ENCODE measurements at places on chromosomes 5 and 9.
A peak's percentile ranks its signal among the peaks of the same experiment; 100 is the strongest.

- no peak for DNase-seq
These were observed 110.0 kb downstream of the ISOC1 start for GRCh38 chr5:129204525-129204924.

DNA sequence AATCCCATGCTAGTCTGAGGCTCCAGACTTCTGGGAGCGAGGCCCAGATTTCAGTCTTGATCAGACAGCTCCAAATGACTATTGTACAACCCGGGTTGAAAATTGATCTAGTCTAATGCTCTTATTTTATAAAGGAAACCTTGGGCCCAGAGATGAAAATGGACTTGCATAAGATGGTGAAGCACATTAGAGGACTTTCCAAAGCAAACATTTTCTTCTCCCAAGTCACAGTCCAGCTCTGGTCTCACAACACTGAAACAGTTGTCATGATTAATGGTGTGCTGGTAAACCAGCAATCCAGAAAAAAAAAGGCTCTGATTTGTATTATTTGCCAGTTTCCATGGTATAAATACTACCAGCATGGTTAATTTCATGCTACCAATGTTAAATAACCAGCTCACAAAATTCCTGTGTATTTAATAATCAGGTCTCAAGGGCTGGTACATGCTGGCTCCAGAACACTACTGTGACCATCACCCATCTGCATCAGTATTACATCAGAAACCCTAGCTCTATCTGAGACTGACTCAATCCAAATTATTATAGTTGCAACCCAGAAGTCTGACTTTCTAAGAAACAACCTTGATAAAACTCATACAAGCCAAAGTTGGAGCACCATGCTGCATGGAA, 32.5 kb upstream of the ABLIM3 start:
- no peak for DNase-seq

GRCh38 chr5:87539839-87540238, 127.1 kb upstream of the CCNH start:
- DNase-seq, result no peak

DNA sequence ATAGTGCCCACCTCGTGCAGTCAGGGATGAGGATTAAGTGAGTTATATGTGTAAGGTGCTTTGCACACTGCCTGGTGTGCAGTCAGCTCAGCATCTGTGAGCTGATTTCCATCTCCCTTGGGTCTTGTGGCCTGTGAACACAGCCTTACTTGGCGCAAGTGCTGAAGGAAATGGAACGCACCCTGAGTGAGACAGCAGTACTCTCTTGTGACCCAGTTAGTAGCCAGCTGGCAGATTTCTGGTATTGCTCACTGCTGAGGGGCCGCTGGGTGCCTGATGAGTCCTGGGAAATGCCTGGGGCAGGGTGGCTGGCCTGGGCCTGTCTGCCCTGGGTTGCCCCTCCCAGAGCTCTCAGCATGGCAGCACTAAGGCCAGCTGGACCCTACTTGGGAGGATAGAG, 90.9 kb upstream of the BOD1 start:
- no peak for DNase-seq

GRCh38 chr9:127059030-127059429, 63.4 kb downstream of the ANGPTL2 start:
- DNase-seq, result no peak

DNA sequence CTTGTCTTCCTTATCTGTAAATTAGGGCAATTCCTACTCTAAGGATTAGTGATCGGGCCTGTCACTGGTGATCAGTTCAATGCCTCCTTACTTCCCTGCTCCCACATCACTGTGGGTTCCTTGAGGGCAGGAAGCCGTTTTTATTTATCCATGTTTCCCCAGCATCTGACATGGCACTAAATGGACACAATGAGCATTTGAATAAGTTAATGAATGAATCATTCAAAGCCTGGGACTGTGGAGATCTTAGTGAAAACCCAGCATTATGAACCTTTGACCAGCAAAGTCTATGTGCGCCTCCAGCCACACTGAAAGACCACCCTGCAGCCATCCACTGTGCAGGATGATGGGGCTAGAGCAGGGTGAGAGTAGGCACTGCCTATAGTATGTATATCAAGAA, 11.6 kb downstream of the COL15A1 start:
- no peak for DNase-seq

GRCh38 chr5:57503433-57503832, 20.8 kb upstream of the ACTBL2 start:
- no peak for DNase-seq

DNA sequence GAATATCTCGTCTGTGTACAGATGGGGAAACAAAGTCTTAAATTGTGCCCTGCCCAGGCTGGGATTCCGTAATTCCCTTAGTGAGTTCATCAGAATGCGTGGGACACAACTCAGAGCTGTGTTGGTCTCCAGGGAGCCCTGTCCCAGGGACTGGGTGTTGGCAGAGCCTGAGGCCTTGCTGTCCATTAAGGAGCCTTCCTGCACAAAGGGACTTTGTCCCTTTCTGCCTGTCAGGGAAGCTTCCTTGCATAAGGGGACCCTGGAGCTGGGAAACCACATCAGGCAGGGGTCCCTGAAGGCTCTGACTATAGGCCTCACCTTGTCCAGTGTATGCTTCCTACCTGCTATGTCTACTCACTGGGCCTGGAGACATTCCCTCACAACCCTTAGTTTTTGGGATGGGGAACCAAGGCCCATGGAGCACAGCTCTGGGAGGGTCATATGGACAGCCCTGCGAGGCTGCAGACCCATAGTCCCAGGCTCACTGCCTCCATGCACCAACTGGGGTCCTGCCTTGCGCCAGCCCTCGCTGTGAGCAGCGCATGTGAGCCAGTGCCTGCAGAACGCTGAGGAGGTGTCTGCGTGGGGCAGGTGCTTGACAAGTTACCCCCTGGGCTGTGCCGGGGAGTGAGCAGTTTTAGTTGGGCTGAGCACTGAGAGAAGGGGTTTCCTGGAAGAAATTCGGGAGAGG, 1.6 kb downstream of the CARD19 start:
- DNase-seq, result no peak

- DNase-seq, result no peak
These were observed 151.8 kb upstream of the COL5A1 start for GRCh38 chr9:134489621-134490408.

DNA sequence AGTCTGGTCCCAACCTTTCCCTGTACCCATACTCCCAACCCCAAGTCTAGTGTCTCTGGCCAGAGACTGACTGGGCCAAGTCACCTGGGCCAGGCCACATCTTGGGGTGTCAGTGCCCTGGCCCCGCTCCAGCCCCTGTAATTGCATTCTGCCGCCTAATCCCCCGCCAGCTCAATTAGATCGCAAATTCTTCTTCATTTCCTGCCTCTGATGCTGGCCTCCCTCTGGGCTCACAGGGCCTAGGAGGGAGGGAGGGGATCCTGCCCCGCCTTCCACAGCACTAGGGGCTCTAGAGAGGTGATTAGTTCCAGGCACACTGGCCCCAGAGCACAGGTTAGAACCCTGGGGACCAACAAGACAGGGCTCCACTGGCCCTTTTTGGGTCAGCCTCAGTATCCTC, 5.5 kb downstream of the CXXC5 start:
- DNase-seq, result peak; percentile 90

DNA sequence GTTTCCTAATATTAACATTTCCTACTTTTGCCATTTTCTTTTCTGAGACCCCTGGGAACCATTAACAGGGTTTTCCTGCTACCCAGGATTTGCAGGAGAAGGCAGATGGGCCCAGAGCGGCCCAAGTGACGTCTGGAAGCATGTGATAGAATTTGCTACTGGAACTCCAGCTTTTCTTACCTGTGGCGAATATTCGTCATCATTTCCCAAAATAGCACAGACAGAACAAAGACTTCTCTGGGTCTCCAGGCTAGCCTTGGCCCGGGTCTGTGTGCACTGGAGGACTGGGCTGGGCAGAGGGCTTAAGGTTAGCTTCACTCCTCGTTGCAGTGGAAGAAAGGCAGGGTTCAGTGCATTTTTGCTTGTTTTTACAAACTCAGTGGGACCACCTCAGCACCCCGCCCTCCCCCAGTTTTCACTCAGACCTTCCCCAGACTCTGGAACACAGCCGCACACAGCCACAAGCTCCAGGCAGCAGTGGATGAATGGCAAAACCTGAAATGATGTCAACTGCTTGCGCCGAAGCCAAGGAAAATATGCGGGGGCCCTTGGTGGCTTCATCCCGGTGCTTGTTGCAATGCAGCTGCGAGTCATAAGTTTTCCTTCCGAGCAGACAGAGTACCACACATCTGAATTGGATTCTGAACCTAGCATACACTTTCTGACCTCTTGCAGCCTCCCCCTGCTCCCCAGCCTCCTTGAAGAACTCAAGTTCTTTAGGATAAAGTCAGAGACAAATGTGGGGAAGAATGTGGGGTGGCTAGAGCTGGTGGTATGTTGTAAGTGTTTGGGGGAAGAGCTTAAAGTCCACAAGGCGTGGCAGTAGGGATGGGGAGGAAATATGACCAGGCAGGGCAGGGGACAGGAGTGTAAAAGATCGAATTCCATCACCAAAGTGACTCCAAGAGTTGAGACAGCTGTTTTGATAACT, 586.0 kb downstream of the CCDC171 start:
- no peak for DNase-seq

GRCh38 chr9:108258640-108259039, 597.1 kb downstream of the ACTL7B start:
- no peak for DNase-seq

DNA sequence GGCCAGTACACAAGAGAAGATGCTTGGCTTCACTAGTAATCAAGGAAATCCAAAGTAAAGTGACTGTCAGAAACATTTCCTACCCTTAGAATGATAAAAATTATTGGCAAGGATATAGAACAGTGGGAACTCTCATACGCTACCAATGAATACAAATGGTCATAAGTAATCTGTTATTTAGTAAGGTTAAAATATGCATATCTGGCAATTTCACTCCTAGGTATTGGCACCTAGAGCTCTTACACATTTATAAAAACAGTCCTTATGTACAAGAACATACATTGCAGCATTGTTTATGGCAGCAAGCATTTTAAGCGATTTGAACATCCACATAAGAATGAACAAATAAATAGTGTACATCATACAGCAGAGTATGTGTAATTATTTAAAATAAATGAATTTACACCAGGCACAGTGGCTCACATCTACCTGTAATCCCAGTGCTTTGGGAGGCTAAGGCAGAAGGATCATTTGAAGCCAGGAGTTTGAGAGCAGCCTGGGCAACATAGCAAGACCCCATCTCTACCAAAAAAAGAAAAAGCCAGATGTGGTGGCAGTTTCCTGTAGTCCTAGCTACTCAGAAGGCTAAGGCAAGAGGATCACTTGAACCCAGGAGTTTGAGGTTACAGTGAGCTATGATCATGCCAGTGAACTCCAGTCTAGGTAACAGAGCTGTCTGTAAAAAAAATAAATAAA, 93.3 kb downstream of the NIPBL start:
- no peak for DNase-seq

GRCh38 chr5:148542812-148543211, 111.5 kb downstream of the HTR4 start:
- DNase-seq, result no peak

DNA sequence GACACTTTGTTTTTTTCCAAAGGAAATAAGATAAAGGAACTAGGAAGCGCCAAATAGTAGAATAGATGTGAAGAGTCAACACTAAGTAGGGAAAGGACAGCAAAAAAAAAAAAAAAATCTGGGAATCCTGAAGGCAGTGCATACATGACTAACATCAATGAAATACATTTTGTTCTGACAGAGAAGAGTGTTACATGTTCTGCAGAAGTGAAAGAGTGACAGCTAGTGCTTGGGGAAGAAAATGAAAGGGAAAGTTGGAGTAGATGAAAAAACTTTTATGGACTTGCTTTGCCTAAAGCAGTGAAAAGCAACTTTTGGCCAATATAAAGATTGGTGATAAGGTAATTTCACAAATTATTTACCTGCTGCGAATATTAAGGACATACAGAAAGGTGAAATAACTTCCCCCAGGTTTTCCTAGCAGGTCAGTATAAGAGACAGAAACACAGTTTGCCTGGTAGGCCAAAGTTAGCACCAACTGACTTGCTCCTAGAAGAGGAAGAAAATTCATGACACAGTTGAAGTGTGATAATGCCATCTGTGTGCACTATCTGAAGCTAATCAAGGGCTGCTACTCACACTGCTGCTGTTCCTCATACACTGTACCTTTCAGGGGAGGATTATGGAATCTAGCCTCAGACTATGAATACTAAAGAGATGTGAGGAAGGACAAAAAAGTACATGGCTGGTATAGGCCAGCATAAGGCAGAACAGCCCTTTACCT, 38.6 kb downstream of the RANBP6 start:
- DNase-seq, result no peak

DNA sequence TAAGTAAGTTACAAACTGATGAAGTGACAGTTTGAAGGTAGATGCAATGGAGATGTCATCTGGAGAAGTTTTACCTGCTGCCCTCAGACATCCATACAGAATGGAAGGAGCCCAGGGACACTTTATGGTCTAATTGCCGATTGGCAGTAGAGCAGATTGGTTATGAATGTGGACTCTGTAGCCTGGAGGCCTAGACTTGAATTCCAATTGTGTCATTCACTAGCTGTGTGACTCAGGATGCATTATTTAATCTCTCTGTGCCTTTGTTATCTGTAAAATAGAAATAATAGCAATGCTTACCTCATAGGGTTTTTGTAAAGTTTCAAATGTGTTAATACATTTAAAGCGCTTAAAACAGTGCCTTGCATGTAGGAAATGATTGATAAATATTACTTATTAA, 5.2 kb upstream of the TCERG1 start:
- no peak for DNase-seq

- no peak for DNase-seq
These were observed 421.6 kb downstream of the IRX1 start for GRCh38 chr5:4017076-4017803.

DNA sequence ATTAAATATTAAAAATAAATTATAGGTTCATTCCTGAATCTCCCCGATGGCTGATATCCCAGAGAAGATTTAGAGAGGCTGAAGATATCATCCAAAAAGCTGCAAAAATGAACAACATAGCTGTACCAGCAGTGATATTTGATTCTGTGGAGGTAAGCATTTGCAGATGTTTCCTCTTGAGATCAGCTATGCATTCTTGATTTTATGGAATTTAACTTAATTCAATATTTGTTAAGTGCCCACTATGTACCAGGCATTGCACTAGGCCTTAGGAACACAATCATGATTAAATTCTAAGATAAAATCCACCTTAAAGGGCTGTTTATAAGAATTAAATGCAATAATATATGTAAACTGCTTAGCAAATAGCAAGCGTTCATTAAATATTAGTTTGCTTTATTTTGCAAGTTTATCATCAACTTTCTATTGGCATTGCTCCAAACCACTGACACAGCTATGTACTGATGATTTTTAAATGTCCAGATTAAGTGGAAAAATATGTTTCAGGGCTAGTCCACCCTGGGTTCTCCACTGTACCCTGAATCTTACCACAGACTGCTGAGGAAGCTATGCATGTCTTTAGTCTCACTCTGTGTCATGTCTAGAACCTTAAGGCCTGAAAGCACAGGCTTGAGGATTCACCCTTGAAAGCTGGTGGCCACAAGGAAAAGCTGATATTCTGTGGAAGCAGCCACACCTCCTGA, 33.2 kb downstream of the SLC22A4 start:
- DNase-seq, result no peak
